Endothelial cell (in vitro differentiated cells): ENCODE measurements at places on chromosomes 3 and 15. TPM values are rescaled to one million over a fixed set of nuclear protein-coding genes. Genes with fewer than 3 reads are reported as not detected.

The ANKRD34C gene
- total RNA-seq: not detected

The PDZRN3 gene
- total RNA-seq: 1.3 TPM

- H3K36me3 ChIP-seq: peaks cover 43% of the 10 kb centered on the region
- peak overlapping the region; percentile 65 for H3K4me3 ChIP-seq
- H3K27me3 ChIP-seq: peaks cover 6% of the 10 kb centered on the region
- peak; percentile 28 for DNase-seq
Observed at GRCh38 chr15:41926185-41927056, 32.6 kb upstream of the SPTBN5 start.

- no peaks in the 10 kb centered on the region for H3K36me3 ChIP-seq
- peaks cover 16% of the 10 kb centered on the region for H3K4me1 ChIP-seq
- no peak for DNase-seq
- H3K27ac ChIP-seq: no peak overlapping the region
Observed at GRCh38 chr15:70435369-70435768, 328.0 kb downstream of the UACA start.

- no peak overlapping the region for H3K4me3 ChIP-seq
- no peak for DNase-seq
- peaks cover 2% of the 10 kb centered on the region for H3K27me3 ChIP-seq
Observed at GRCh38 chr15:33068007-33068481, 126.5 kb downstream of the FMN1 start.

DNA sequence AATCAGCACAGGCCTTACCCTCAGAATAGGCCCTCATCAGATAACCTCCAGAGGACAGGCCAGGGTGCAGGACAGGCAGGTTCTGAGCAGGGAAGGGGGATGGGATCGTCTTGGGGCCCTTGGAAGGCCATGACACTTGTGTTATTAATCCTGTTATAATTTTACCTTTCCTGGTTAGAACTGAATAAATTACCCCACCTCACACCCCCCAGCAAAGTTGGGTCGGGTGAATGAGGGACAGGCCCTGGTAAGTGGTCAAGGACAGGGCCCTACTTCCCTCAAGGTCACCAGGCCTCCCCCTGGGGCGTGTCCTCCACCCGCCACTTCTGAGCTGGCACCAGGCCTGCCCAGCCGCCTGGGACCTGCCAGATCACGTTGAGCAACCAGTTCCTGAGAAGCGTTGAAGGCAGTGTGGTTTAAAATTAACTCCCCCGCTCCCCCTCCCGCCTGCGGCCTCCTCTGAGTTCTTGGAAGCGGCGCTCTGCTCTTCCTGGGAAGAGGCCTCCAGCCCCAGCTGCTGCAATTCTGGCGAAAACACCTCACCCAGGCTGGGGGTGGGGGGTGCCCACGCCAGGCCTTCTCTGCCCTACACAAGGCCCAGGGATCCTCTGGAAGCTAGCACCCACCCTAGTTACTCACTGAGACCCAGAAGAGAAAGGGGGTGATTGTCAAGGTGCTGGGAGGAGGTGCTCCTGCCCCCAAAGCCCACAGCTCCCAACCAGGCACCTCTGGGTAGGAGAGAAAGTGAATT, 10.6 kb downstream of the CISH start:
- H3K4me1 ChIP-seq: no peaks in the 10 kb centered on the region
- H3K36me3 ChIP-seq: peaks cover 4% of the 10 kb centered on the region
- H3K27ac ChIP-seq: no peak overlapping the region
- no peak overlapping the region for H3K4me3 ChIP-seq
- DNase-seq: no peak

DNA sequence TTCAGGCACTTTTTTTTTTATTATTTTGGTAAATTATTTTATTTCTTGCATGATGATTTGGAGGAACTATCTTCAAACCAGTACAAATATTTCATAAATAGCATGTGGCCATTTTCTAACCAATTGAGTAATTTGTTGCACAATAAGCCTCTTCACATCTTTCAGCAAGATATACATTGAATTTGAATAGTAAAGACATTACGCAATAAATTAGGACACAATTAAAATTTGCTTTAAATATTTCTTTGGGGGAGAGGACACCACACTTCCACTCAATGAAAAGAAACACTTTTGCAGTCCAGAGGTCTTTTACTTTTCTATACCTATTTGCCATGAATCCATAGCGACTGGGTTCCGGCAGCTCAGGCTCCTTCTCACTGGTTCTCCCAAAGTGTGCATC, 762.6 kb upstream of the GOLIM4 start:
- H3K4me3 ChIP-seq: no peak overlapping the region
- H3K27ac ChIP-seq: no peak overlapping the region
- H3K4me1 ChIP-seq: no peaks in the 10 kb centered on the region

DNA sequence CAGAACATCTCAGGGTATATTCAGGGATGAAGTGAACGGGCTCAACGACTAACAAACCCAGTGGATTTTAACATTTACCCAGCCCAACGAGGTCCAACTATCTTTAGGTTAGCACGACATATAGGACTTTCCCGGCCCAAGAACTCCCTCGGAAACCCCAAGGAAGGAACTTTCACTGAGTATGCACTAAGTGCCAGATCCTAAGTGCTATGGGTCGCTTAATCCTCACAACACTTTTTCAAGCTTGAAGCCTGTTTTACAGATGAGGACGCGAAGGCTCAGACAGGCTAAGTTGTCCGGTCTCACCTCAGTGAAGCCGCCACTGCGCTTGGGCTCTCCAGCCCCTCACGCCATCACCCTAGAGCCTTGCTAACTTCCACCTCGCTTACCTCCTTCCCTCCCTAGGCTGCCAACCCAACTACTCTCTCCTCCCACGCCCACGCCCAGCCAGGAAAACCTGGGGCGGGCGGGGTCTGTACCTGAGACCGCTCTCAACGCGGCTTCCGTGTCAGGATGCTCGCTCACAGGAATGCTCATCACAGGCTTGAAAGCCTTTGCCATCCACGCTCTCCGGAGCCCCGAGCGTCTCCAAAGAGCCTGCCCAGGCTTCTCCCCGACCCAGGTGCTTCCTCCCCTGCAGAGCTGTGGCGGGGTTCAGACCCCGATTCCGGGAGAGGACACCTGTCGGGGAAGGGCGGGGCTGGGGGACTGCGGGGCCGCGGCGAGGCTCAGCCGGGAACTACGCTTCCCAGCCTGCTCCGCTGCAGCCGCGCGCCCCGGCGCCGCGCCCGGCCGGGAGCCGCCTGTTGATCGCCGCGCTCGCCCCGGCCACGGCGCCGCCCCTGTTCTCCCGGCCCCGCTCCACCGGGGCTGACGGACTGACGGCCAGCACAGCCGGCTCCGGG, at the start of gene TMOD2:
TSS of gene TMOD2 (plus strand) at position 806 of the 905 bp plus-strand sequence. CDS start 14,845 bp downstream, outside the sequence.
- peaks cover 54% of the 10 kb centered on the region for H3K4me1 ChIP-seq
- peaks cover 7% of the 10 kb centered on the region for H3K36me3 ChIP-seq
- peaks cover 11% of the 10 kb centered on the region for H3K27me3 ChIP-seq
- DNase-seq: peak; percentile 55
